Activated T-helper 9 cell treated with anti-CD3 and anti-CD28 coated beads, Interleukin-2, amount 50 U/mL, for 16 hours (primary cell): ENCODE measurements at places on chromosomes 5 and 9.

GRCh38 chr9:96725576-96725975 lies 52.3 kb downstream of the ZNF510 start:
- no peak for DNase-seq

DNA sequence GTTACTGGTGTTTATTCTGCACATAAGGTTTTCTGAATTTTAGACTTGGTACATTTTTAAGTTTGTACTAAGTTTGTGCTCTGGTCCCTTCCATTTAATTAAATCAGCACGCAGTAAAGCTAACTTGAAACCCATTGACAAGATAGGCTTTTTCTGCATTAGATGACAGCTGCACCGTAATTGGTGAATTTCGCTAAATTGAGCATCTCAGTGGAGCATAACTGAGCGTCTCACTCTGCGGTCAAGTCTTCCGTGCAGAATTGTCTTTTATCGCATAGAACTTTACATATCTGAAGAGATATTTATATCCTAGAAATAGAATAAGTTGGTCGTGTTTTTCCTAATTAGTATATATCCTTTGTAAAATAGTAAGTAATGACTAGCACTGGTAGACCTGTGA lies 4.1 kb downstream of the SUB1 start:
- no peak for DNase-seq

DNA sequence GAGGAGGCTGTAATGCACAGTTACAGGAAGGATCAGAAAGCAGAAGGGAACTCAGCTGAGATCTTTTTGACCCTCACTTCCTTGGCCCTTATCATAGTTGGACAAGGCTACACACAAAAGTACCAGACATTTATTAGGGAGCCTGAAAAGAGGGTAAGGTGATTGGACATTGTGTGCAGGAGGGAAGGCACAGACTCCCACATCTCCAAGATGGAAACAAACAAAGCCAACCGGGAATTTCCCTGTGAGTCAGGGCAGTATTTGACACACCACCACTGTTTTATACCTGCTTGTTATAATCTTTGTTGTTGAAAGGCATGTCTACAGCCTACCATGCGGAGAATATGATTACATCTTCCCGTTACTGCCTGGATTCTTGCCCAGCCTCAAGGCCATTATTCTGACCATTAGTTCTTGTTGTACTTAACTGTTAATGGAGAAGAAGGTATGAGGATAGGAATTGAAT lies 3.0 kb upstream of the CCNG1 start:
- no peak for DNase-seq

GRCh38 chr5:172315587-172316493 lies 32.3 kb upstream of the UBTD2 start:
- no peak for DNase-seq

- DNase-seq, result no peak
These were observed 11.9 kb downstream of the MEGF10 start for GRCh38 chr5:127302509-127302908.

DNA sequence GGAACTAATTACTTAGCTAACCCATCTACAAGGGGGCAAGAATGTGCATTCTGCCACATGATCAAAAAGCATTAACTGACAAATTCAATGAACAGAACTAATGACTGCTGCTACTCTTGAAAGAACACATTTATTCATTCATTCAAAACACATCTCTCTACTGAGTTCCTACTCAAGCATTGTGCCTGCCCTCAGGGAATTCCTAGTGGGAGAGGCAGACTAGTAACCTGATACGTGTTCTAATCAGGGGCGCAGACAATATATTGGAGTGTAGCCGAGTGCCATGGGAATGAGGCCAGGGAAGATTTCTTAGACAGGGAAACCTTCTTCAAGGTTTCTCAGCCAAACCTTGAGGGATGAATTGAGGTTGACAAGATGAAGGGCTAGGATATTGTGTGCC lies 56.7 kb upstream of the PAPPA start:
- no peak for DNase-seq

DNA sequence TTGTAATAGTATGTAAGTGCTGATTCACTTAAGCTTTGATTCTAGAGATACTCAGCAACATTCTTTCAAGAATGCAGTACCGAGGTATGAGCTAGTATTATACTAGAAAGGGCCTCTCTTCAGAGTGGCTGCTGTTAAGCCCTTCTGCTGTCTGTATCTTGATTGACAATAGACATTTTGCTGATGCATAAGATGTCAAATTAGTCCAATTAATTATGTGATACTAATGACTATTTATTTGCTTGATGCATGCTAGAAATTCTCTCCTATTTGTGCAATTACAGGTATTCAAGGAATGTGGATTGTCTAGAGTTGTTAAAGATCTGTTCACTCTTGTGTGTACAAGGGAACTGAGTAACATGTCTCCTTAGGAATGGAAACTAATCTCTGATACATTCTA lies 92.3 kb upstream of the PTGER4 start:
- no peak for DNase-seq

DNA sequence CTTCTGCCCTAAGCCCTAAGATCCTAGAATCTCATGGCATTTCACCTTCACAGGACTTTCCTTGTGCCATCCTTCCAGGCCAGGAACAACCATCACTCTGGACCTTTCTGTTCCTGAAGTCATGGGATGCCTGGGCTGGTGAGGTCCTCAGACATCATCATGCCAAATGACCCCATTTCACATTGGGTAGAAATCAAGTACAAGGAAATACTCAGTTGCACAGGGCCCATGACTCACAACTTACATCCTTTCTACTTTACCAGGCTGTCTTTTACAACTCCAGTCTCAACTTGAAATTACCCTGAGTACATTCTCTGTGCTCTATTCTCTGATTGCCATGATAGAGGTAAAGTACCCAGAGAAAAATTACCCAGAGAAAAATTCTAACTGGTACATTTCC lies 167.1 kb downstream of the PIK3R1 start:
- DNase-seq, result no peak

DNA sequence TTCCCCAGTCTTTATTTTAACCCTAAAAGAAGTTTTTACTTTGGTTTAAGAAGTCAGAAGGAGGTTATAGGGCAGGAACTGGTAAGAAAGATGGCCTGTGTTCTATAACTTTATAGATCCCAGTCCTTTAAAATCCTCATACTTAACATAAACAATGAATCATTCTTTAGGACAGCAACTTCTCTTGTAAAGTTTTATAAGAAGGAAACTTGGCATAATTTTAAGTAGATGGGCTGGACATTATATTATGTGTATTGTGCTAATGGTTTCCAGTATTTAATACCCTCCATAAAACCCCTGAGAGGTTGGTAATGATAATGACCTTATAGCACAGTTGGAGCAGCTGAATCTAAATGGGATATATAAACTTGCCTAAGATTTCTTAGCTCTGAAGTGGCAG lies 247.2 kb downstream of the FAM170A start:
- no peak for DNase-seq

DNA sequence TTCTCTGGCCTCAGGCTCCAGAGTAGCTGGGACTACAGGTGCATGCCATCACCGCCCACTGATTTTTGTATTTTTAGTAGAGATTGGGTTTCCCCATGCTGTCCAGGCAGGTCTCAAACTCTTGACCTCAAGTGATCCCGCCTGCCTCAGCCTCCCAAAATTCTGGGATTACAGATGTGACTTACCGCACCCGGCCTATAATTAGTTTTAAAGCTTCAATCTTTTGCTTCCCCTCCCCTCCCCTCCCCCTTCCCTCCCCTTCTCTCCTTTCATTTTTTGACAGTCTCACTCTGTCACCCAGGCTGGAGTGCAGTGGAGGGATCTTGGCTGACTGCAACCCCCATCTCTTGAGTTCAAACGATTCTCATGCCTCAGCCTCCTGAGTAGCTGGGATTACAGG lies 433.3 kb upstream of the EDIL3 start:
- no peak for DNase-seq

DNA sequence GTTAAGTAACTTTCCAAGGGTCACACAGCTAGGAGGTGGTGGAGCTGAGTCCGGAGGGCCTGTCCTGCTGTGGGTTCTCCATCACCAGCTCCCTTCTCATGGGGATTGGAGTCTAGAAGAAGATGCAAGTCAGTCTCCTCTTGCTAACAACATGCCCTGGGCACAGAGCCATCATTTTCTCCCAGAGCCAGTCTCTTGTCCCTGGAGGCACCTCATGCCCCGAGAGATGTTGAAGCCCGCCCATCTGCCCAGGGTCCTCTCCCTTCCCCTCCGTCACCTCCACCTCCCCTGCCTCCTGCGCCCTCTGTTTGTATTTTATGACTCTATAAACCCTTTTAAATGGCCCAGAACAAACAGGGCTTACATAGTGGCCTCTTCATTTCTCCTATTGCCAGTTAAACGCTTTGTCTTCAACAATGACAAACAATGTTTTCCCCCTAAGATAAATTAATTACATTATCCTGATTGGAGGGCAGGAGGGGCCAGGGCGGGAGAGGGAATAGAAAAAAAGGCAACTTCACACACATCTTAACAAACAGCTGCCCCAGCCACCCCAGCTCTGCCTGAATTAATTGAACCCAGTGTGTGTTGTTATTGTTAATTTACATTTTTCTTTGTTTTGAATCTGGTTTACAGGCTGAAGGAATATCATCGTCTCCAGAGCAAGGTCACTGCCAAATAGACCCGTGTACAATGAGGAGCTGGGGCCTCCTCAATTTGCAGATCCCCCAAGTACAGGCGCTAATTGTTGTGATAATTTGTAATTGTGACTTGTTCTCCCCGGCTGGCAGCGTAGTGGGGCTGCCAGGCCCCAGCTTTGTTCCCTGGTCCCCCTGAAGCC lies 55.8 kb downstream of the ASS1 start:
- DNase-seq, result no peak

DNA sequence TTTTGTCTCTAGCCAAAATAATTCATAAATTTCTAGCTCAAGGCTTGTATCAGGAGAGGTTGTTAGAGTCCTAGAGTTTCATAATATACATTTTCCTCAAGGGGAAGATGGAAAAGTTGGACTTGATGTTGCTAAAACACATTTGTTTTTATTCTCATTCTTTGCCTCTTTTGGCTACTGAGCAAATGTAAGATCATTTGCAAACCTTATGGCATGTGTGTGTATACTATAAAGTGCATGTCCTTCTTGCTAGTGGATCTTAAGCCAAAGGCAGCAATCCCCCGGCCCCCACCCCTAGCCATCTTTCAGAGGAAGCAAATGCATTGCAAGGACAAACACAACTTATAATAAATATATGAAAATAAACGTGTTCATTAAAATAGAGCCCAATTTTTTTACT lies 43.0 kb downstream of the ADAMTSL1 start:
- DNase-seq, result no peak

GRCh38 chr5:150641006-150641570 lies 628 bp downstream of the SYNPO start:
- DNase-seq, result no peak

DNA sequence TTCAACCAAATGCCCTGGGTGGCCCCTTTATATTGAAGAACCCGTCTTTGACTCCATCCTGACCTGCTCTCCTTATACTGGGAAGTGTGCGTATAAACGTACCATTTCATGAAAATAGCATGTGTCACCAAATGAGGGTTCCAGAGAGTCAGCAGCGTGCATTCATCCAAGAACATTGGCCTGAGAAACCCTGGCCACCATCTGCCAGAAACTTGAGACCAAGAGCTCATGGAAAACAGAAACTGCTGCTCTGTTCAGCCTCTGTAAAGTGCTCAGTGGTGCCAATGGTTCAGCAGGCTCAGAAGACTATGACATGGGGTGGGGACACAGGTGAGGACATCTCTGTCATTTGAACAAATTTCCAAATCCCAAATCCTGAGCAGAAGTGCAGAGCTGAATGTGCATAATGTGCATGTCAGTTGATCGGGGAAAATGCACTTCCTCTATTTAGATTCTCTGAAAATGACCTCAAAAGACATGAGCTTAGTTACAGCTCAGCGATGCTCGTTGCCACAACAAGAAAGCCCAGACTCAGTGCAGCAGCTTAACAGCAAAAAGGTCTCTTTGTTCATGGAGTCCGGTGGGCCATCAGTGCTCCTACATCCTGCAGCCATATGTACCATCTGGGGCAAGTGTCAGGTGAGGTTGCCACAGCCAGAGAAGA lies 176.1 kb downstream of the ATPSCKMT start:
- DNase-seq, result no peak

- DNase-seq, result no peak
These were observed 39.1 kb upstream of the C5orf63 start for GRCh38 chr5:127112347-127112864.

- DNase-seq, result no peak
These were observed 1550.1 kb downstream of the MAT2B start for GRCh38 chr5:165055476-165055875.

DNA sequence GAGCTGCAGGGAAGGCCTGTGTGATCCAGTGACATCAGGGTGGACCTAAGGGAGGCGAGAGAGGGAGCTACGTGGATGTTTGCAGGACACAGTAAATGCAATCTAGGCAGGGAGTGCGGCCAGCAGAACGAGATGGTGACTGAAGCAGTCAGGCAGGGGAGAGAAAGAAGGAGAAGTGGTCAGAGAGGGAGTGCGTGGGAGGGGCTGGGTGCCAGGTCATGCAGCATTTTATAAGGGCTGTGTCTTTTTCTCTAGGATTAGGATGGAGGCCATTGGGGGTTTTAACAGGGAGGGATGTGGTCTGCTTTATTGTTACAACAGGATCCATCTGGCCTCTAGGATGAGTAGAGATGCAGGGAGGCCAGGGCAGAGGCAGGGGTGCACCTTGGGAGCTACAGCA lies 80.4 kb downstream of the DCP2 start:
- no peak for DNase-seq

DNA sequence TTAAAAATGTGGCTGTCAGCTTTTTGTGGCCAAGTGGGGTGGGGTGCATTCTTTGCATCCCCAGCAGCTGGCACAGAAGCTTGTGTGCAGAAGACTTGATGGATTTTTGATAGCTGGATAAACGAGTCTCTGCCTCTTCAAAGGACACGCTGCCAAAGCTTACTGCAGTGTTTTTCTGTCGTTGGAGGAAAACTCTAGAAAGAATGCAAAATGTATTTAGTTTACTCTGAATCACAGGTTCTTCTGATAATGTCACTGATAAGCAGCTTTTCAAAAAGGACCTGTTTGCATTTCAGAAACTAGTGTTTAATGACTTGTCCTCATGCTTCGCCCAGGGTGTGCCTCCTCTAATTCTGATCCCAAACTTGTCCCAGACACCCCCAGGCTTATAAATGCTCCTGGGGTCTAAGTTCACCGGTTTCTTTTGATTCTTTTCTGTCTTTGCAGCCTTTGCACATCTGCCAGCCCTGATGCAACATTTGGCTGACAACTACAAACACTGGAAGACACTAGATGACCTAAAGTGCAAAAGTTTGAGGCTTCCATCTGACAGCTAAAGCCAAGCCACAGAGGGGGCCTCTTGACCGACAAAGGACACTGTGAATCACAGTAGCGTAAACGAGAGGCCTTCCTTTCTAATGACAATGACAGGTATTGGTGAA lies 66.0 kb downstream of the WDR41 start:
- DNase-seq, result no peak

- DNase-seq, result no peak
These were observed 160.6 kb downstream of the TAF11L14 start for GRCh38 chr5:17794815-17795214.
